Esophagus mucosa (tissue), 1 donor: ENCODE measurements at places on chromosomes 2 and 18. TPM values are rescaled to one million over a fixed set of nuclear protein-coding genes. Genes with fewer than 3 reads are reported as not detected.

The SRD5A2 gene
- not detected for total RNA-seq

DNA sequence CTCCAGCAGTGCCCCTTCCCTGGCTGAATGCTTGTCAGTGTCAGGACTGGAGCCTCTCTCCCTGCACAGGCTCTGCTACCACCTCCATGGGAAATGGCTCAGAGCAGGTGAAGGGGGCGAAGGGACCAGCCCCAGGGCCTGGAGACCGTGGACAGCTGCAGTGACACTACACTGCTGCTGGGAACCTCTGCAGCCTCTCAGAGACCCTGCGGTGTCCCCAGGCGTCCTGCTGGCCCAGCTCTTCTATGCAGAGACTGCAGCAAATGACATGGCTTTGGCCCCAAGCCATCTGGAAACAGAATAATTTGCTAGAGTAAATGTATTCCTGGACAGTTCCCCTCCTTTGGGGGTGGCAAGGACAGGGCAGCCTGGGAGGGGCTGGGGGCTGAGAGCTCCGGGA, 53.2 kb downstream of the CIB4 start:
- no peak for ATAC-seq

- no peak for ATAC-seq
Measured at GRCh38 chr2:27485496-27485895, 4.0 kb downstream of the IFT172 start.

- peak; percentile 35 for ATAC-seq
Measured at GRCh38 chr2:24508878-24509277, 17.8 kb downstream of the NCOA1 start.

- ATAC-seq: no peak
Measured at GRCh38 chr2:100992262-100992661, 9.8 kb upstream of the RPL31 start.

DNA sequence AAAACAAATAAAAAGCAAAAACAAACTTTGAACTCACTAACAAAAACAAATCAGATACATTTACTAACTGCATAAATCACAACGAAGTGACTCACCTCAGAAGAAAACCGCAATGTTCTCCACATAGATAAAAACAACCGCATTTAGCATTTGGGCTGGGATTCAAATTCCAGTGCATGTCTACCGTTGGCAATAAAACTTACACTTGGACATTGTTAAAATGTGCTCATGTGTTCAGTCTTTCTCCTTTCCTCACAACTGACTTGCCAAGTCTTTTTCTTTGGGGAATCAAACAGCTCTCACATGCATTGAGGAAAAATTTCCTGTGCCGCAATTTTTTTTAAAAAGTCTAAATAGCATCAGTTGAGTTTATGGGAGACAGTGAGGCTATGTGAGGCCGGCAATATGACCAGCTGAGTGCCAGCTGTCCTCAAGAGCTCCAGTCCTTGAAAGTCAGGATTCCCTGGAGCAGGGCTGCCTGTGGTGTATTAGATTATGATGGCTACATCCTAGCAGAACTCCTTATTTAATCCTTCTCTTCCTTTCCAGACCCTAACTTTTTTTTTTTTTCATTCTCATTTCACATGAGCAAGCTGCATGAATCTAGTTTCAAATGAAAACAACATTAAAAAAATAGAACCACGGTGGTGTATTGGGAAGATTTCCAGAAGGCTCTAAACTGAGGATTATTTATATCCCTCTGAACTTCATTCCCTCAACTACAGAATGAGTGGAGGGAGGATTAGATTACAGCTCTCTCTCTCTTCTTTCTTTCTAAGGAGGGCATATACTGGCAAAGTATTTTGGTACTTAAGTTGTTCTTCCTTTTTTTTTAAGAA, 70.2 kb upstream of the MEIS1 start:
- no peak for ATAC-seq

GRCh38 chr18:25494888-25495287, 142.9 kb upstream of the ZNF521 start:
- no peak for ATAC-seq

The LRRC30 gene
- not detected for total RNA-seq

DNA sequence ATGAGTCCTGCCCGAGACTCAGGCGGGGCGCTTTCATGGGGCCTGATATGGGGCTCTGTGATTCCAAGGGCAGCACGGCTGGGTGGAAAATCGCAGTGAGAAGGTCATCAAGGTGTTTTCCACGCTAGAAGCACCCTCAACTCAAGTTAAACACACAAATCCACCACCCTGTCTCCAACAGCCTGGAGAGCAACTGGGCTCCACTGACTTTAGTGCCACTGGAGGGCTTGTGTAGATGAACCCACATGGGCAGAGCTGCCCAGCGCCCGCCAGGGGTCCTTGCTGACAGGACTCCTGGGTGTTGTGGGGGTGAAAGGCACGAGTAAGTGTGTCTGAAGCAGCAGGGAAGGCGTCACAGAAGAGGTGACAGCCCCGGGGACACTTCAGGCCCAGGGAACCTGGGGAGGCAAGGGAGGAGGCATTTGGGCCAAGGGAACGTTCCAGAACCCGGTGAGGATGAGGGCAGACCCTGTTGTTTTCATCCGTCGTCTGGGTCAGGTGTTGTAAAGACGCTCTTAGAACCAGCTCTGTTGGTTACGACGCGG, 51.8 kb upstream of the CTDP1 start:
- no peak for ATAC-seq
